ENCODE measurements at places on chromosomes 16 and 17.

- DNase-seq, result no peak
These were observed at the start of gene PIRT for GRCh38 chr17:10837921-10838320. PIRT (minus strand) TSS chr17:10838087; CDS start chr17:10825645, 12,442 bp downstream.

DNA sequence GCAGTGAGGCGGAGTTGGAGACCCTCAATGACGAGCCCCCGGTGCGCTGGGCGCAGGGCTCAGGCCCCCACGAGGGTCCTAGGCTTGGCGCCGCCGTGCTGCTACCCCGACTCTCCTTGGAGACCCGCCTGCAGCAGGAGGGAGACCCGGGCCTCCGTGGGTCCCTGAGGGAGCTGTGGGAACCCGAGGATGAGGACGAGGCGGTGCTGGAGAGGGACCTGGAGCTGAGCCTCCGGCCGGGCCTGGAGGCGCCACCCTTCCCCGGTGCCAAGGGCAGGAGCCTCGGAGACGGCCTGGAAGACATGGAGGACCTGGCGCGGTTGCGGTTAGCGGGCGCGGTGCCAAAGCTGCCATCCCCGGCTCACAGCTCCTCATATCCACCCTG is 2.3 kb downstream of the MYO15B start:
- no peak for DNase-seq

DNA sequence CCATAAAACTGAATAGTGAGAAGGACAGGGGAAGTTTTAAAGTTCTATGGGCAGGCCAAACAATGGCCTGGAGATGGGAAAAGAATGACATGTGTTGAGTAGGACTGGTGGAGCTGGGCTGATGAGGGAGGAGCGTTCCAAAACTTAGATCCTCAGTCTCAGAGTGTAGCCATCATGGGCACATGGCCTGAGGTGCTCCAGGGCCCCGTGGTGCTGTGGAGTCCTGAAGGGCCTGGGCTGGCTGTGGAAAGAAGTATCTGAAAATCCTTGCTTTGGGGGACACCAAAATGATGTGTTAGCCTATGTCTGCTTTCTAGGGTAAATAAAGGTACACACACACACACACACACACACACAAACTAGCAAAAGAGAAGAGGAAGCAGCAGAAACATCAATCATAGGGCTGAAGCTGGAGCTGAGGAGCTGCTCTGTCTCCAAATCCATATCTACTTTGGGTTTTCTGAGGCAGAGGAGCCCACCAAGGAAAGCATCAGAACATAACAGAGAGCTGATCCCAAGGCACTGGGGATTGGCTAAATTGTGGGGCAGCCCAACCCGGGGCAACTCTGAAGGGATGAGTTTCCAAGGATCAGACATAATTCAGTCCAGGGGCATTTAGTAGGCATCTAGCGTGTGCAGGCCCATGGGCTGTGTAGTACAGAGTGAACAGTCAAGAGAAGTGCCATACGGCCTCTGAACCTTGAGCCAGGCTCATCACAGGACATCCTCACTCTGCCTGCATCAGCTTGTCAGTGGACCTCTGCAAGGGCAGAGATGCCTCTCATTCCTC is 85.2 kb downstream of the C16orf78 start:
- no peak for DNase-seq

DNA sequence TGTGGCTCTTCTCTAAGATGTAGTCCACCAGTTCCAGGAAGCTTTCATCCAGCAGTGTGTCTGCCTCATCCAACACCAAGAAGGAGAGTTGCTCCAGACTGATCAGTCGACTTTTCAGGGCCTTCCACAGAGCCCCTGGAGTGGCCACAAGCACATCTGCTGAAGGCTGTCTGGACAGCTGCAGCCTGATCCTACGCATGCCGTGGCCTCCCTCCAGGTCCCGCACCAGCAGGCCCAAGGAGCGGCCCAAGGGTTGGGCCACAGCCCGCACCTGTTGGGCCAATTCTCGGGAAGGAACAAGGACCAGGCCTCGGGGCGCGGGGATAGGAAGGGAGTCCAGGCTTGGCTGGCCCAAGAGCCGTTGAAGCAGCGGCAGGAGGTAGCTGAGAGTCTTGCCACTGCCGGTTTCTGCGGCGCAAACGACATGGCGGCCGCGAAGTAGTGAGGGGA is 729 bp downstream of the DDX28 start:
- no peak for DNase-seq

DNA sequence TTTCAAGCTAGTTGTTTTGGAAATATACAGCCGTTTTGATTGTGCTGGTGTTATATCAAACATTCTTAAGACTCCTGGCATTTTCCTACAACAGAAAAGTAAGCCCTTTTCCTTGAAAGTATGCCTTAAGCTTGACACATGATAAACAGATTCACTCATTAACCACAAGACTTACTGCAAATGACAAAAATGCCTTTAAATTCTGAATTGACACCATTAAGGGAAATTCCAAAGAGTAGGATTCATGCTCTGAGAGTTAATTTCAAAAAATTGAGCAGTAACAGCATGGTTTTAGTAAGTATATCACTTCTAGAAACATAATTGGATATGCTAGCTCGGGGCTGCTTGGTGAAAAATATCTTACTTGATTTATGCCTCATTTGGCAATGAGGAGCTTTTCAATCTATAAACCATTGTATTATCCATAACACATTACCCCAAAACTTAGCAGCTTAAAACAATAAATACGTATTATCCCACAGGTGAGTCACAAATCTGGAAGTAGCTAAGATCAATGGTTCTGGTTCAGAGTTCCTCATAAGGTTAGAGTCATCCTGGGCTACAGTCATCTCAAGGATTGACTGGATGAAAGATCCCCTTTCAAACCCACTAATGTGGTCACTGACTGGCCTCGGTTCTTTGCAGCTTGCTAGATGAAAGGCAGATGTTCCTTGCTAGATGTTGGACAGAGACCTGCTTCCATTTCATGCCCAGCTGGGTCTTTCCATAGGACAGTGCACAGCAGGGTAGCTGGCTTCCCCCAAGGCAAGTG is 8.2 kb upstream of the PHAF1 start:
- peak; percentile 21 for DNase-seq

DNA sequence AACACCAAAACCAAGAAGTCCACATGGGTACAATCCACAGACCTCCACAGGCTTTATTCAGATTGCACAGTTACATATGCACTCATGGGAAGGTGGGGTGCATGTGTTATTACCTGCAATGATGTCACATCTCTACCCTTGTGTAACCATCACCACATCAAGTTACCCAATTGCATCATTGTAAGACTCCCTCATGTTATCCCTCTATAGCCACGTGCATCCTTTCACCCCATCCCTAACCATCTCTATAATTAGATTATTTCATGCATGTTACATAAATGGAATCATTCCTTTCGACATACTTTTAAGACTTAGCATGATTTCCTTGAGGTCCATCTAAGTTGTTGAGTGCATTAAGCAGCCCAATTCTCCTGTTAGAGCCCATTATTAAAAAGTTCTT is 408.2 kb upstream of the C16orf82 start:
- no peak for DNase-seq

- no peak for DNase-seq
These were observed 583.6 kb upstream of the CDH5 start for GRCh38 chr16:65782611-65783600.

DNA sequence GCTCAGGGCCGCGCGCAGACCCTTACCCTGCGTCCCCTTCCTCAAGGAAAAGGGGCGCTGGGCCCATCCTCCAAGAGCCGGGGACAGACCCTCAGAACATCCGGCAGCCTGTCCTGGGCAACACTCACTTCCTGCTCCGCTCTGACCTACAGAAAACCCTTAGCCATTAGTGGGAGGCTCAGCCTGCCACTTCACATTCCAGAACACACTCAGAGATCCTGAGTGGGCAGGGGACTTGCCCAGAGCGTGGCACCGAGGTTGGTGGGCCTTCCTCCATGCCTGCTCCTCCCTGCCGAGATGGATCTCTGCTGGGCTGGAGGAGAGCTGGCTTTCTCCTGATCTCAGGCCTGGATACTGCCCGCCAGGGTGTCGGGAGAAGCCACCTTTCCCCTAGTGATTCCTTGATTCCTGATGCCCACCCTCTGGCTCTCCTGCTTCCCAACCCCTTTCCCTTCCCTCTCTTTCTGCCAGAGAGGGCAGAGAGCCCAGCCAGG is 1.5 kb downstream of the SCARF1 start:
- no peak for DNase-seq

DNA sequence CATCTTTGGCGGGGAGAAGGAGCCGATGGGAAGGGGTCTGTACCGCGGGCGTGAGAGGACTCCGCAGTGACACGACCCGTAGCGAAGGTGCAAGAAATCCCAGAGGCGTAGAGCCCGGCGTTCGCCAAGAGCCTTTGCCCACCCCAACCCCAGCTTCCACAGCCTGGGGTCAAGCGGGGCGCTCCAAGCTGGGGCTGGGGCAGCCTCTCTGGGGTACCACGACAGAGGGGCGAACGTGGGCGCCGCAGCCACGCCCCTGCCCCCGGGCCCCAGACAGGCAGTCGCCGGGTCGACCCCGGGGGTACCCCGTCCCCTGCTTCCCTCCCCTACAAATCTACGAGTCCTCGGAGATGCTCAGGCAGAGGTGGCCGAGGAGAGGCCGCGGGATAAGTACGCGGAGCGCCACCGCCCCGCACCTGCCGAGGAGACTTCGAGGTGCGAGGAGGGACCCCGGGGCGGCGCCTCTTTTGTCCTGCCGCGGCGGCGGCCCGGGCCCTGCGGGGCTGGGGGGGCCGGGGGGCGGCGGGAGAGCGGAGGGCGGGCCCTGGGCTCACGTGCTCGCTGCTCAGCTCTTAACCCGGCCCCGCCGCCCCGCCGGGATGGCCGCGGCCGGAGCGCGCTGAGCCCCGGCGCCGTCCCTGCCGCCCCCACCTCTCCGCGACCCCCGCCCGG is at the start of gene ADAM11:
ADAM11 (plus strand) TSS at position 575 of the 672 bp plus-strand sequence. CDS start 212 bp downstream, outside the sequence.
- no peak for DNase-seq

- DNase-seq, result no peak
These were observed 2.3 kb upstream of the UBALD2 start for GRCh38 chr17:76262732-76263344.

DNA sequence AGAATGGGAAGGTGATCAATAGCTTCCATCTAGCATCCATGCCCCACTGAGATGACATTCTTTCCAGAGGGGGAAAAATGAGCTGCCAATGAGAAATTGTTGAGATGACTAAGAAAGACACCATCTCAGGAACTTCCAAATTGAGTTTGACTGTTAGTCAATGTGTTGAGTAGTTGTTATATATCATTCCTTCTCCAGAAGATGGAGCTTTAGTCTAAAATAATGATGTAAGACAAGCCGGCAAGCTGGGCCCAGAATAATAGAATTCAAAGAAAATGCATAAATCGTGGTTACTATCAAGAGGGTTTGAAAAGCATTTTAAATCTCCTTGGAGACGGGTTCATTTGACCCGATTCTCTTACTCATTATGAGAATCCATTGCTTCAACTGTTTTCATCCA is 71.0 kb upstream of the ATF7IP2 start:
- no peak for DNase-seq

DNA sequence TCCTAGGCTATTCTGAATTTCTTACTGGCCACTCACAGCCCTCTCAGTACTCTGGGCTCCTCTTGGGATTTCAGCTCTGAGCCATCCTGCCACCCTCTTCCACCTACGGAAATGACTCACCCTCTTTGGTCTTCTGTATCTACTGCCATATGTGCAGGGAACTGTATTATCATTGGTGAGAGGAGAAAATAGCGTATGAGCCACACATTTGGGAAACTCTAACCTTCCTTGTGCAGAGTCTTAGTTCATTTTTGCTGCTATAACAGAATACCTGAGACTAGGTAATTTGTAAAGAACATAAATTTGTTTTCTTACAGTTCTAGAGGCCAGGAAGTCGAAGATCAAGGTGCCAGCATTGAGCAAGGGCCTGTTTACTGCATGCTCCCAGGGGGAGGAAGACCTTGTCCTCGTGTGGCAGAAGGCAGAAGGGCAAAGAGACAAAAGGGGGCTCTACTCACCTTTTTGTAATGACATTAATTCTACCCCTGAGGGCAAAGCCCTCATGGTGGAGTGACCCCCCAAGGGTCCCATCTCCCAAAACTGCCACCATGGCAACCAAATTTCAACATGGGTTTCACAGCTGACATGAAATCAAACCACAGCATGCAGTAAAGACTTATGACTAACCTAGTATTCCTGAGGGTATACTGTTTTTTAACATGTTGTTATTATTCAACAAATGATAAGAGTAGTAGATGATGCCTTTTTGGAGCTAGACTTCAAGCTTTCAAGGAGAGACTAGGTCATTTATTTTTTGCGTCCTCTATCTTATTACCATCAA is 191.8 kb downstream of the PRKCA start:
- no peak for DNase-seq

DNA sequence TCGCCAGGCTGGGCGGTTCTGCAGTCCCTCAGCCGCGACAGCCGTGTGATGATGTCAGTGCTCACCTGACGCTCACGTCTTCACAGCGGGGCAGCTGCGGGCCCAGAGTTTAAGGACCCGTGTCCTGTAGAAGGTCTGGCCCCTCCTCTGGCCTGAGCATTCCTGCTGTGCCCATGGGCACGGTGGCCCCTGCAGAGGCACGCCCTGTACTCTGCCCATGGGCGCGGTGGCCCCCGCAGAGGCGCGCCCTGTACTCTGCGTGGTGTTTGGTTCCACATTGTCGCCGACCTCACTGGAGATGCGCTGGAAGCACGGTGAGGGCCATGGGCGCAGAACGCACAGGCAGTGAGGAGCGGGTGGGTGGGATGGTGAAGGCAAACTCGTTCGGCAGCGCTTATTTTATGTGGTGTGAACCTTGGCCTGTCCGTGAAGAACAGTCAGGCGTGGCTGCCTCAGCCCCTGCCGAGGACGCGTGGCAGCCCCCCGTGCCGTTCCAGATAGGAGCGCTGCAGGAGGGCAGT is 122.0 kb downstream of the BANP start:
- no peak for DNase-seq

- DNase-seq, result no peak
These were observed 3.7 kb downstream of the CETP start for GRCh38 chr16:56965149-56966092.

GRCh38 chr16:49972280-49972679 is 52.7 kb upstream of the CNEP1R1 start:
- DNase-seq, result no peak

GRCh38 chr16:19745286-19746010 is 27.4 kb downstream of the IQCK start:
- DNase-seq, result no peak

GRCh38 chr17:81309859-81310839 is 15.0 kb upstream of the SLC38A10 start:
- DNase-seq, result no peak

GRCh38 chr16:71288570-71288889 is 672 bp downstream of the CMTR2 start:
- no peak for DNase-seq

DNA sequence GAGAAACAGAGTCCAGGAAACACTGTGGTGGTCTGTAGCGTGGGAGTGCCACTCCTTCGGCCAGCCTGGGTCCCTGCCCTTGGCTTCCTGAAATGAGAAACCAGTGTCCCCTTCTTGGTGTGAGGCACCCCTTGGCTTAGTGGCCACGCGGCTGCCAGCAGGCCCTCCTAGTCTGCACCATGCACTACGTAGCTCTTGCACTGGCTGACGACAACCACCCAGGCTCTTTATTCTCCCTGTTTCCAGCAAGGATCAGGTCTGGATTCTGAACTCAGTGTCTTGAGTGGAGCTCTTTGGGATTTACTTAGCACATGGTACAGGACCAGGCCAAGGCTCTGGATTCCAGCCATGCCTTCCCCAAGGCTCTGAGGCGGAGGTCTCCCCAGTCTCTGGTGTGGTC is 1.1 kb upstream of the SPEM3 start:
- DNase-seq, result no peak

- DNase-seq, result no peak
These were observed 7.9 kb upstream of the TMEM220 start for GRCh38 chr17:10737736-10738135.

Data from stimulated activated CD8-positive, alpha-beta memory T cell treated with anti-CD3 and anti-CD28 coated beads, Interleukin-15, amount 100 ng/mL, for 48 hours (primary cell).